ENCODE measurements at places on chromosomes 3 and 15.

- no peak for DNase-seq
Observed at GRCh38 chr3:23659274-23659673, 146.5 kb upstream of the UBE2E1 start.

DNA sequence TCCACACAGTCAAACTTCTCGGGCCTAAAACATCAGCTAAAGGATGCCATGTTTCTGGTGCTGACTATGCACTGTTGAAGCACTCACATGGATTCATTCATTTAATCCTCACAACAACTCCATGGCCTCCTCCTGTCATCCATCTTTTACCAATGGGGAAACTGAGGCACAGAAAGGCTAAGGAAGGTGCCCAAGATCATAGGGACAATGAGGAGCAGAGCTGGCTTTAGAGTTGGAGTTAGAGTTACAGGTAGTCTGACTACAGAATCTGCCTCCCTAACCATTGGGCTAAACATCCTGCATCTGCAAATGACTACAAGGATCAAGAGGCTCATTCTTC is 111.6 kb downstream of the IQSEC1 start:
- no peak for DNase-seq

- DNase-seq, result no peak
Observed at GRCh38 chr15:66252685-66253417, 699 bp downstream of the MEGF11 start.

GRCh38 chr3:4083225-4084015 is 219.7 kb upstream of the SETMAR start:
- DNase-seq, result no peak

- DNase-seq, result no peak
Observed at GRCh38 chr3:66518126-66518525, 17.3 kb upstream of the LRIG1 start.

DNA sequence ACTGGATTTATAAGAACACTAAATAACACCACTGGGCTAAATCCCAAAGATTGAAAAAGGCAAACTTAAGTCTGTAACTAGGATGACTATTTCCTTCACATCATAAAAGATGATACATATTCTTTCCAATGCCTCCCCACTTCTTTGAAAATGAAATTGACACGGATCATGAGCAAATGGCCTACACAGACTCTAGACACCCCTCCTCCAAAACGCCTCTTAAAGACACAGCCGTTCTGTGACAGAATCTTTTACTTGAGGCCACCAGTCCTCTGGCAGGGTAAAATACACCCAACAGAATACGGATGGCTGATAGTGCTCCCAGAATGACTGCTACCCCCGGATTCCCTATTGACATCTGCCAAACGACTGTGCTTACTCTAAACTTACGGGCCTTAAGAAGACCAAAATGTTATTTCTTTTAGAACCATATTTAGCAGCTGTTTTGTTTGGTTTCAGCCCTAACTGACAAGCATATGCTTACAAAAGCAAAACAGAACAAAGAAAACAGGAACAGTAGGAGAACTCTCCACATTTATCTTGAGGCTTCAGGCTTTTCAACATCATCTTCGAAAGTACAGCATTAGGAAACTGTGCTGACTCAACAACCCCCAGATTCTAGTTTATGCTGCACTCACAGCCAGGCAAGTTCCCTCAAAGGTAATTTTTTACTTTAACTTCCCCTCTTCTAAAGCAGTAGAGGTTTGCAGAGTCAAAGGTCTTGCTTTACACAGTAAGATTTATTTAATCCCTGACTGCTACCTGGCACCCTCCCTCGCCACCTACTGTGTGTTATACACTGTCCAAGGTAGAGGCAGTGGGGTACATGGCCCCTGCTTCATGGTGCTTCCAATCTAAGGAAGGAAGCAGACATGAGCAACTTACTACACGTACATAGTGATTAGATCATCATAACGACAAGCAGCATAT is 84.3 kb downstream of the TNIK start:
- no peak for DNase-seq
